ENCODE measurements at places on chromosomes 6 and 20. TPM values are rescaled to one million over a fixed set of nuclear protein-coding genes. Genes with fewer than 3 reads are reported as not detected.

Gene HDGFL1
- polyA plus RNA-seq, result not detected

Gene ERVFRD-1
- not detected for polyA plus RNA-seq

Gene TMEM151B
- not detected for polyA plus RNA-seq

Gene TUBB1
- not detected for polyA plus RNA-seq

Gene SAMD5
- 6.8 TPM for polyA plus RNA-seq

Gene PFDN6
- polyA plus RNA-seq, result 173 TPM

Gene SOX12
- 3.9 TPM for polyA plus RNA-seq

Gene PDYN
- not detected for polyA plus RNA-seq

Gene TCF15
- 0.20 TPM for polyA plus RNA-seq

Gene CALHM4
- not detected for polyA plus RNA-seq

All from sigmoid colon (tissue), 7 donors.